ENCODE measurements at places on chromosomes 6 and 20.

DNA sequence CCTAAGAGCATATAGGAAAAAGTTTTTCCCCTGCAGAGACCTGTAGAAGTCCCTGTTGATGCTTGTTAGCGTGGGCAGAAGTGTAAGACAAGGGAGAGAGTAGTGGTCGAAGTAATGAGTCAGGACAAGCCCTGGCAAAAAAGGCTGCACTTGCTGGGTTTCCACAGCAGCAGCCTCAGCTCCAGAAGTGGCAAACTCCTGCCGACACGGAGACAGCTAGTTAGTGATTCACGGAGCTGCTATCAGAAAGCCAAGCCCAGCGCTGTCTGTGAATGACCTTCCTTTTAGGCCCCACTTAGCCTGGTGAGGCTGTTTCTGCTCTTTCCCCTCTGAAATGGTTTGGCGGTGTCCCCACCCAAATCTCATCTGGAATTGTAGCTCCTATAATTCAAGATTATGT lies 109.1 kb downstream of the FAM50B start:
- no peak for DNase-seq

DNA sequence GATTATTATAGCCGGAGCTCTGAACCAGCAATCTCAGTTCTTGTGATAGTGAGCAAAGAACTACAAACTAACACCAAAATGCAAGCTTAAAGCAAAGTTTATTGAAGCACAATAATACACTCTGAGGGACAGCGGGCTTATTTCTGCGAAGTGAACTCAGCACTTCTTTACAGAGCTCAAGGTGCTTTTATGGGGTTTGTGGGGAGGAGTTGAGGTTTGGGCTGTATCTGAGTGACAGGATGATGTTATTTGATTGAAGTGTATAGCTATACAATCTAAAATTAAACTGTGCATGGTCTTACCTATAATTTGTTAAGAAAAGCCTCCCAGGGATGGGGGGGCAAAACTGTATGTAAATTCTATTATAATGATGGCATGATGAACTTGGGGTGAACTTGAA lies 1.0 kb upstream of the HFE start:
- no peak for DNase-seq

- no peak for DNase-seq
Measured at GRCh38 chr20:34528921-34529297, 12.7 kb downstream of the DYNLRB1 start.

DNA sequence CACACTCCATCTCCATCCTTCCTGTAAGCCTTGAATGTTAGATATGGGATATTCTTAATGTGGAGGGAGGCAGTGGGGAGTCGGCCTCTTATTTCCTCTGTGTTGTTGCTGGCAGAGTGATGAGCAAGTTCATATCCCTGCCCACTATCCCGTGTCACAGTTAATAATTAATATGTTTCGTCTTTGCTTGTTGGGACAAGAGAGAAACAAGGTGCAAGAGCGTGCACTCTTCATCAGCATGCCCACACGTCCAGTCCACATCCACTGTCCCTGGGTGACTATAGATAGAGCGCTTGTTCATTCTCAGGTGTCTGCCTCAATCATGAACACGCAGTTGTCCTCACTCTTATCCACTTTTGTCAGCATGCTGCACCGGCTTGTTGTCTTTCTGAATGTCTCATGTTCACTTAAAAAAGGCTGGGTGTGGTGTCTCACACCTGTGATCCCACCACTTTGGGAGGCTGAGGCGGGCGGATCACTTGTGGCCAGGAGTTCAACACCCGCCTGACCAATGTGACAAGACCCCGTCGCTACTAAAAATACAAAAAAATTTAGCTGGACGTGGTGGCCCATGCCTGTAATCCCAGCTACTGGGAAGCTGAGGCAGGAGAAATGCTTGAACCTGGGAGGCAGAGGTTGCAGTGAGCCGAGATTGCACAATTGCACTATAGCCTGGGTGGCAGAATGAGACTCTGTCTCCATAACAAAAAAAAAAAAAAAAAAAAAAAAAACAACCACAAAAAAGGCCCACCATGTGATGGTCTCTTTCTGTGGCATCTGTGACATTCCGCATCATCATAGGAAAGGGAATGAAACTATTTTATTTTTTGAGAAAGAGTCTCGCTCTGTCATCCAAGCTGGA lies 34.2 kb downstream of the PPP1R3G start:
- no peak for DNase-seq

DNA sequence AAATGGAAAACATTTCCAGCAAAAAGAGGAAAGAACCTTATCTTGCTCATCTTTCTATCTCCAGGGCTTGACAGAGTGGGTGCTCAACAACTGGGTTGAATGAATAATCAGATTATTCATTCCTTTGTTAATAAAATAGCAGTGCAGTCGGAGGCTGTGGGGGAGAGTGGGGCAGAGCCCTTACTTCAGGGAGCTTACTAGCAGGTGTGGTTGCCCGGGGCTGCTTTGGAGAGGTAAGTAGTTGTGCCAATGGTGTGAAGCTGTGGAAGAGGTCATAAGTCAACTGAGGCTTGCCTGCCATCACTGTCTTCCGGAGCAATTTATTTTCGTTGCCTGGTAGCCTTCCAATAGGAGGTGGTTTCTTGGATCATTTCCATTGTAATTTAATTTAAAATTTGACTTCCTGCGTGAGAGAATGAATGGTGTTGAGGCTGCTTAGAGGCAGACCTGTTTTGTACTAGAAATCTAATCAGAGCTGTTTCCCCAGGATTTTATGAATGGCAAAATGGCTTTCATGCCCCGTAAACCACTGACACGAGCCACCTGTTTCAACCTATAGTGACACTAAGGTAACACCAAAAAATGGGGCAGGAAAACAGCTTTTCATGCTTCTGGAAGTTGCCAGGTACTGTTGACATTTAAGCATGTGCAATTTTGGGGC lies 51.4 kb downstream of the ZDHHC14 start:
- DNase-seq, result no peak

GRCh38 chr6:56714273-56714672 lies 71.6 kb upstream of the DST start:
- DNase-seq, result no peak

- DNase-seq, result no peak
Measured at GRCh38 chr20:23161968-23162696, 76.0 kb upstream of the CD93 start.

DNA sequence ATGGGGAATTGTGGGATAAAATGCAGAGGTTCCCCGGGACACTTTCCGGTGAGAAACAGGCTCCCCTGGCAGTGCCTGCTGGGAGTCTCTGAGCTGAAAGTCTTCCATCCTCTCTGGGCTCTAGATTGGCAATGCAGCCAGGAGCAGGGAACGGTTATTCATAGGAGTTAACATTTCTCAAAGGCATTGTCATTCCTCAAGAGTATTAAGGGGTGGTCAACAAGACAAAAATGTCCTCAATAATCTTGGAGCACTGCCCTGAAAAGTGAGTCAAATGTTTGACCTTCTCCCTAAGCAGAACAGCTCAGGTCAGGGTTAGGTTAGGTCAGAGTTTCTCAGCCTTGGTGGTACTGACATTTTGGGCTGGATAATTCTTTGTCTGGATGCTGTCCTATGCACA lies 13.2 kb downstream of the BPIFB1 start:
- DNase-seq, result no peak

DNA sequence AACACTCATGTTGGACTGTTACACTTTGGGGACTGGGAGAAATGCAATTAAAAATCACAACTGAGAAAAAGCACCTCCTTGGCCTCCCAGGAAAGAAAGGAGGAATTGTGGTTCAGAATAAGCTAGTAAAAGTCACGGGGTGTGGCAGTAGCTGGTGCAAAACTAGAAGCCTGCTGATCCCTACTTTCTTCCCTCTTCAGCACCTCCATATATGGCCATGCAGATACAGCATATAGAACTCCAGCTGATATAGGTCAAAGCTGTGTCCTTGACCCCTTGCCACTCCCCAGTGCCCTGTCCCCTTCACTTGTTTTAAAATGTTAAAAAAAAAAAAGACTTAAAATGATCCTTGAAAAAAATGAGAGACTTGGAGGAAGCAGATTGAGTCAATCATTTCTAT lies 5.5 kb upstream of the FLRT3 start:
- no peak for DNase-seq

DNA sequence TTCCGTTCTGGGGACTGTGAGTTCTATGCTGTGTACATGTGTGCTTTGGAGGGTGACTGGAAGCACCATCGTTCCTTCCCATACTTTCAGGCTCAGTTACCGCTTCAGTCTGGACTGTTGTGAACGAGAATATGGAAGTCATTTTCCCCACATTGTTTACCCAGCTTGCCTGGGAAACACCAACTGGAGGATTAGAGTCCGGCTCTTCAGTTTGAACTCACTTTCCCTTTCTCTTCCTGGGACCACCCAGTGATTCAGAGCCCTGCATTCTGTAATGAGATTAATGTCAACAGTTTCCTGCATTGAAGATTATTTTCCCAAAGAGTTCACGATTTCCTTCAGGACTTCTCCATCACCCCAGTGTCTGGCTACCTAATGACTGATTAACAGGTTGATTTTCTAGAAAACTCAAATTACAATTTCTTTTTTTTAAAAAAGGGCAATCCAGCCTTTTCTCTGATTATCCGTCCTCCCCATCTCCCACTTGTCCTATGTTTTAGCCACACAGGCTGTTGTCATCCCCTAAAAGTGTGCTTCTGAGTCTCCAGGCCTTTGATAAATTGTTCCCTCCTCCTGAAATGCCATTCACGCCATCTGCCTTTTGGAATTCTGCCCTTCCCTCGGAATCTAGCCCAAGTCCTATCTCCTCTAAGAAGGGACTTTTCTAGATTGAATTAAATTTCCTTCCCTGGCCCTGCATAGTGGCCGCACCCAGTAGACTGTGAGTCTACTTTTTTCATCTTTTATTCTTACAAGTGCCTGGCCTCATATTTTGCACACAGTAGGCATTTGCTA lies 3.3 kb upstream of the TAGAP start:
- DNase-seq, result no peak

- DNase-seq, result no peak
Measured at GRCh38 chr20:37558306-37558705, 30.6 kb upstream of the BLCAP start.

DNA sequence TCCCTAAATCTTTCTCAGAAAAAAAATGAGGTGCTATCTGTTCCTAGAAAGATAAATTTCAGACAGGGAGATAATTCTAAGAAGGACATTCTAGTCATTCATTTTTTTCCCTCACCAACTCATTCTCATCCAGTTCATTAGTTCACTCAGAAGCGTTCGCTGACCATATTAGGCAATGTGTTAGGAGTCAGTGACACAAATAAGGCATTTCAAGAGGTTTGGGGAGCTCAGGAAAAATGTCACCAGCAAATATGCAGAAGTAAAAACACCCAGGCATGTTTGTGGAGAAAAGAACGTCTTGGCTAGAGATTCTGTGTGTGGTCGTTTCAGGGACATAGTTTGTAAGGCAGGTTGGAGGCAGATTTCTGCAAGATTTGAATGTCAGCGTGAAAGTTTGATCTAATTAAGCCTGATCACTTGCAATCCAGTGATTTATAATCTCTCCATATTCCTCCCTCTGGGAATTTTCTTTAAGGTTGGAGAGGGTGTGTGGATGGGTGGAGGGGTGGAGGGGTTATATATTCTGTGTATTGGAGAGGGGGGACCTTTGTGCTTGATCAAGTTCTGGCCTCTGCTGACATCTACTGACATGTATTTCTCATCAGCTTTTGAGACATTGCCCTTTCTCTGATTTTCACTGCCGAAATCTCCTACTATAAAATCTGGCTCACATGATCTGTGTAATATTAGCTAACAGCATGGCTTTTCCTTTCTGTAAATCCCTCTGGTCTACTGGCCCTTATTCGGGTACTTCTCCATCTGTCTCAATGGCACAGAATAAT lies 3.6 kb downstream of the MYCT1 start:
- no peak for DNase-seq

DNA sequence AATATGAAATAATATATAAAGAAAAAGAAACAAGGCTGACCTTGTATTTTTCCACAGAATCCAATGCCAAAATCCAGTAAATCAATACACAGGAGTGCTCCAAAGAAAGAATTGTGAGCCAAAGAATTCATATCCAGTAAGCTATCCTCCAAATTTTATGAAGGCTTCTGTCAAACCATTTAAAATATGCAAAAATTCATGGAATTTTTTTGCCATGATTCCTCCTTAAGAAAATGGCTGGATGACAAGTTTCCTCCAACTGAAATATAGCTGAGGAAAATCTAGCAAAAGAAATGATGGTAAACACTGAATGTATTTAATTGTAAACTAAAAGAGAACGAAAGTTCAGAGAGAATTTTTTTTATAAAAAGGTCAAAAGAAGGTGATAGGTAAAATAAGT lies 290.3 kb downstream of the UBE3D start:
- no peak for DNase-seq

DNA sequence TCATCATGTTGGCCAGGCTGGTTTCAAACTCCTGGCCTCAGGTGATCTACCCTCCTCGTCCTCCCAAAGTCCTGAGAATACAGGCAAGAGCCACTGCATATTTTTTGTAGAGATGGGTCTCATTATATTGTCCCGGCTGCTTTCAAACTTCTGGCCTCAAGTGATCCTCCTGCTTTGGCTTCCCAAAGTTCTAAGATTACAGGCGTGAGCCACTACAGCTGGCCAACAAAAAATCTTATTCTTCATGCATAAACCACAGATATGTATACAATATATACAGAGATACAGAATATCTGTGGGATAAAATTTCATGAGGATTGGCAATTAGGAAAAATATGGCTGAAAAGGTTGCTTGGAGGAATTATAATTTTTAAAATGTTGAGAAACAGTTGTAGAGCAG lies 49.9 kb downstream of the SLC35A1 start:
- DNase-seq, result no peak

DNA sequence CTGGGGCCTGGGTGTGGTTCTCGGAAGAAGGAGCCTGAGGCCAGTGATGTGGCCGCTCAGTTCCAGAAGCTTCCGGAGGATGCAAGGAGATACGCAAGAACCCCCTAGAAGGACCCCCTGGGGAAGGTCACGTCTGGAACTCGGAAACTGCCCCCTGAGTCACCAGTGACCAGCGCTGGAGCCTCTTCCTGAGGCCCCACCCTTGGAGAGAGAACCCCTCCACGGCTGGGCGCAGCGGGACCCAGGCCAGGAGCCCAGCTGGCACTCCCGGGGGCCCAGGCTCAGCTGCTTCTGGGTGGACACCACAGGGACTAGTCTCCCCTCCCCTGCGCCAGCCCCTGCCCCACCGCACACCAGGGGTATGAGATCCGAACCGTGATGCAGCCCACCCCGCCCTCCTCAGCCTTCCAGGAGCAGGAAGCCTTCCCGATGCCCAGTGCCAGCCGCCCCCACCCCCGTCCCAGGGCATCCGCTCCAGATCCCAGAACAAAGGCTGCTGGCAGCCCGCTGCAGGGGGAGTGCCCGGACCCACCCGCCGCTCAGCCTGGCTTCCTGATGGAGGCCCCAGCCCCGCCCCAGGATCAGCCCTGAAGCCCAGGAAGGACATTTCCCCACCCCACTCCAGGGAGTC lies 7.5 kb downstream of the LAMA5 start:
- no peak for DNase-seq

- DNase-seq, result no peak
Measured at GRCh38 chr6:144343701-144344428, 58.7 kb downstream of the UTRN start.

GRCh38 chr20:12256806-12257205 lies 339.1 kb downstream of the BTBD3 start:
- no peak for DNase-seq

DNA sequence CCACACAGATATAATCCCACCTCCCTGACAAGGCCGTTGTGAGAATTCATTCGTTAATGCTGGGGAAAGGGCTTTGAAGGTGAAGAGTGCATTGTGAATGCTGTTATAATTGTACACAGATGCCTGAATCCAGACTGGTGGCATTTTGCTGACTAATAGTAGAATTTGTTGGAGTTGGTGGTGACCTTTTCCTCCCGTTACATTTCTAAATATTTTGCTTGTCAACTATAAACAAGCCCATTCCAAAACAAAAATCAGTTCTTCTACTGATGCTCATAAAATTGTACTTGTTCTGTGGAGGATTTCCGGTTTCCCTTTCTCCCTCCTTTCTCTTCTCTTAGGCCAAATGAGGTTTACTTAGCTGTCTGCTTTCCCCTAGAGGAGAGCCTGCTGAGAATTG lies 253.1 kb upstream of the SUPT3H start:
- no peak for DNase-seq
